Tibial artery (tissue), 4 donors: ENCODE measurements at places on chromosomes 5 and 9.
A peak's percentile ranks its signal among the peaks of the same experiment; 100 is the strongest.

GRCh38 chr5:55568654-55569512 lies 34.1 kb upstream of the PLPP1 start:
- H3K36me3 ChIP-seq: no peaks in the 10 kb centered on the region
- H3K27ac ChIP-seq: peak overlapping the region; percentile 86
- peaks cover 21% of the 10 kb centered on the region for H3K4me1 ChIP-seq
- H3K27me3 ChIP-seq: no peaks in the 10 kb centered on the region
- DNase-seq: no peak

GRCh38 chr9:127344368-127345000 lies 52.5 kb upstream of the SLC2A8 start:
- H3K4me1 ChIP-seq: peaks cover 35% of the 10 kb centered on the region
- peak overlapping the region; percentile 63 for H3K27ac ChIP-seq
- H3K27me3 ChIP-seq: no peaks in the 10 kb centered on the region
- no peak for DNase-seq
- H3K4me3 ChIP-seq: no peak overlapping the region

DNA sequence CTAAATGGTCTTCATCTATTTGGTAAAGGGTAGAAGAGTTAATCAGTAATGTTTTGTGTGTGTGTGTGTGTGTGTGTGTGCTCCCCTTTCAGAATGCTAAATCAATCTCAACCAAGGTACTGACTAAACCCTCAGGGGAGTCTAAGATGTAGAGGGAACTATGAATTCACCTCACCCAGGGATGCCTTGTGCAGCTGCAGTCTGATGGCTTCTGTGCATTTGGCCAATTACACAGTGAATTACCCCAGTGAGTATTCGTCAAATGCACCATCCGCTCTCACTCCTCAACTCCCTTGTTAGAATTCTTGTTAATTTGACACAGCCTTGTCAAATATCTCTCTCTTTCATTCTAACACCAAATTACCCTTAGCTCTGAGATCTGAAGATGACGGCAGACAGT lies 234.6 kb downstream of the GABRB2 start:
- H3K4me3 ChIP-seq: no peak overlapping the region
- H3K27me3 ChIP-seq: no peaks in the 10 kb centered on the region
- no peaks in the 10 kb centered on the region for H3K4me1 ChIP-seq
- H3K36me3 ChIP-seq: no peaks in the 10 kb centered on the region

- peaks cover 11% of the 10 kb centered on the region for H3K4me1 ChIP-seq
- no peak for DNase-seq
- H3K27me3 ChIP-seq: no peaks in the 10 kb centered on the region
- no peaks in the 10 kb centered on the region for H3K36me3 ChIP-seq
- no peak overlapping the region for H3K4me3 ChIP-seq
Measured at GRCh38 chr9:38057416-38058195, 11.4 kb downstream of the SHB start.

DNA sequence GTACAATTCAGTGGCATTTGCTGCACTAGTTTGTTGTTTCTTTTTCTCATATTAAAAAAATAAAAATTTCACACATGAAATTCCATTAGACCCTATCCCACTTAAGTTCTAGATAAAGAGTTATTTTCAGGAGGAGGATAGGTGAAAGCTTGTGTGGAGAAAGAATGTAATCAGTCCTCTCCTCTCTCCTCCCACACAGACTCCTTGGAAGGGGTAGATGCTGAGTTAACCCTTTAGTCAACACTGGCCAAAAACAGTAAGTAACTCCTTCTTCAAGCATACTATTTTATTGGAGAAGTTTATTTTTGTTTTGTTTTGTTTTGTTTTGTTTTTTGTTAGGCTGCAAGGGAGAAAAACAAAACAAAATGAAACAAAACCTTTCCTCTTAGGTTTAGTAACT lies 30.6 kb upstream of the LMNB1 start:
- H3K4me3 ChIP-seq: no peak overlapping the region
- no peaks in the 10 kb centered on the region for H3K4me1 ChIP-seq
- DNase-seq: no peak
- H3K27ac ChIP-seq: no peak overlapping the region

- no peaks in the 10 kb centered on the region for H3K36me3 ChIP-seq
- H3K4me1 ChIP-seq: no peaks in the 10 kb centered on the region
- no peak overlapping the region for H3K27ac ChIP-seq
- no peak for DNase-seq
- no peaks in the 10 kb centered on the region for H3K27me3 ChIP-seq
- no peak overlapping the region for H3K4me3 ChIP-seq
Measured at GRCh38 chr5:21802869-21803490, 1050.2 kb downstream of the CDH12 start.

- peaks cover 65% of the 10 kb centered on the region for H3K4me1 ChIP-seq
- no peak overlapping the region for H3K4me3 ChIP-seq
- no peaks in the 10 kb centered on the region for H3K36me3 ChIP-seq
Measured at GRCh38 chr9:120944434-120944843, 17.8 kb upstream of the TRAF1 start.
